Activated T-cell treated with anti-CD3 and anti-CD28 coated beads, Interleukin-2, amount 50 U/mL, for 48 hours (primary cell): ENCODE measurements at places on chromosomes 4 and X.

DNA sequence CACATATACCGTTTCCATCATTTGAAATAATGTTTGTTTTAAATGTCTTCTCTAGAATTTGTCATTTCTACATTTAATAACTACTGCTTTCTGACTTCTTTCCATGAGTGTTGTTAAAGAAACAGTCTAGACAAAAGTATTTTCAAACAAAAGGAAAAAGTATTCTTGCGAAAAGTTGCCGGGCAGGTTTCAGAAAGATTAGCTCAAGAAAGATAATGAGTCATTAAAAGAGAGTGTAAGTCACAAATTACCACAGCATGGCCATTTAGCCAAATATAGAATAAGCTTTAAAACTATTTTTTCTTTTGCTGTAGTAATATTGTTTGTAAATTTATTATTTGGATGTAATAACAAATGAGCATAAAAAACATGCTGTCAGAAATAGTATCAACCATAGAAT is 493.0 kb downstream of the TLL1 start:
- DNase-seq: no peak

DNA sequence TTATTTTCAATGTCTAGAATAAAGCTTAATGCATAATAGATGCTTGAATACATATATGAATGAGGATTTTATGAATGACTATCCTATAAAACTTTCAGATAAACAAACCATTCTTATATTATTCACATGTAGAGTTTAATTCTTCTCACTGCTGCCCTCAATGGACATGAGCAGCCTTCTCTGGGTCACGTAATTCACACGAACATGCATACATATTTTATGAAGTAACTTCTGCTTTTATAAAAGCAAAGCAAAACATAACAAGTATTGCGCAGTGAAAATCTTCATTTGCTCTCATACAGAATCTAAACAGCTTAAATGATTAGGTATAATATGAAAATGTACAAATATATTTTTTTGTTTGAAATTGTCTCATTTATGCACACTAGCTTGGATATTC is 116.7 kb downstream of the TMA16 start:
- DNase-seq: no peak

GRCh38 chrX:17012465-17012864 is 66.0 kb downstream of the REPS2 start:
- DNase-seq: no peak

DNA sequence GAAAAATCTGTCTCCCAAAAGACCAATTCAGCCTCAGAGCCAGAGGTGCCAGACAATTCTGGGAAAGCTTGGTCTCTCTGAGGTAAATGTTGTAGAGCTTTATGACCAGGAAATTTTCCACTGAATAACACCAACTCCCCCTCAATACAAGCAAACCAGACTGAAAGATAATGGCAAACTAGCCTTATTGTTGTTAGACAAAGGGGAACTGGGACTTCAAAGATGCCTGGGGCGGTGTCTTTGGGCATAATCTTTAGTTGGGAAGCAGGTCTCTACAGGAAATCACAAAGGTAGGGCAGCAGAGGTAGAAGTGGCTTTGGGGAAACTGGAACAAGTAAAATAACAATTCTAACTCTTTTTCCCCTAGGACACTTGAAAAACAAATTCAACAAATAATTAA is 12.0 kb downstream of the COL4A6 start:
- DNase-seq: no peak

DNA sequence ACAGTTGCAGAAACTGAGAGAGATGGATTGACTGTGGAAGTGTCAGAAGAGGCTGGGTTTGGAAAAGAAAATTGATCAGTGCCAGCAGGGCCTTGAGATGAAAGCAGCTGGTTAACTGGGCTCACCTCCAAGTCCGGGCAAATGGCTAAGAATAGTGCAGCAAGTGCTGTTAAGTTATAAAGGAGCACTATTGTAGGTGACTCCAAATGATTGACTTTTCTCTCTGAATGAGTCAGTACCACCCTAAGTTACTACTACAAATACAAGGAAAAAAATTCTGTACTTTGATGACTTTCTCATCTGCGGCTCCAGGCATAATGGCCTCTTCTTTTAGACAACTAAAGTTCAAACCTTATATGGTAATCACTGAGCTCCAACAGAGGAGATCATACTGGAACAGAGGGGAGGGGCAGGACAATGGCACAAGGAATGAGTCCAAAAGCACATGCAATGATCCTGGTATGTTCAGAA is 733.4 kb upstream of the INTU start:
- no peak for DNase-seq

DNA sequence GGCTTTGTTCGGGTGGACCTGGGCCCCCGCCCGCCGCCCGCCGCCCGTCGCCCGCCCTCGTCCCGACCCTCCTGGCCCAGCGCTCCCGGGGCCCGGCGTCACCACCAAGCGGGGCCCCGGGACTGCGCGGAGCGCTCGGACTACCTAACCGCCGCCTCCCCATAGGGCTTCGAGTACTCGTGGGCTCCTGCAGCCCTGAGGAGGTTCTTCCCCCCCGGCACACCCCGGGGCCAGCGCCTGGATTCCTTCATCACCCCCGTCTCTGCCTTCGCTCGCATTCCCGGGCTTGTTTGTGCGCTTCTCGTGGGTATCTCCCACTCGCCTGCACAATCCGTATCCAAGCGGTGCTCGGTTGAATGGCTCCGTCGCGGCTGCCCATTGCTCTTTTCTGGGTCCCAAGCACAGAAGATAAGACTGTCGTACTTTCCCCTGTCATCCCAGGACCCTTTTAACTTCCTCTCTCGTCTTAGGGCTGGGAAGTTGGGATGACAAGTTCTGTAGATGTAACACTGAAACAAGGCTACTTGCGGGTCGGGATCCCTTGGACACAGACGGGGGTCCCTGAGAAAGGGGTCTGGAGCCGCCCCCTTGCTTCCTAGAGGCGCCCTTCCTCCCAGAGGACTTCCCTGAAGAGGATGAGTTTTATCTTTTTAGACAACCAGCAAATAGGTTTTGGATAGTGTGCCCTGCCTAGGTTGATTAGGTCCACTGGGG is 565 bp downstream of the MOB1B start:
- DNase-seq: peak; percentile 57

GRCh38 chrX:107559506-107559905 is 68.8 kb upstream of the PRPS1 start:
- DNase-seq: no peak

- no peak for DNase-seq
These were observed 209.1 kb upstream of the HCCS start for GRCh38 chrX:10902001-10902400.
